Amniotic stem cell (primary cell): ENCODE measurements at places on chromosomes 1 and 21.

DNA sequence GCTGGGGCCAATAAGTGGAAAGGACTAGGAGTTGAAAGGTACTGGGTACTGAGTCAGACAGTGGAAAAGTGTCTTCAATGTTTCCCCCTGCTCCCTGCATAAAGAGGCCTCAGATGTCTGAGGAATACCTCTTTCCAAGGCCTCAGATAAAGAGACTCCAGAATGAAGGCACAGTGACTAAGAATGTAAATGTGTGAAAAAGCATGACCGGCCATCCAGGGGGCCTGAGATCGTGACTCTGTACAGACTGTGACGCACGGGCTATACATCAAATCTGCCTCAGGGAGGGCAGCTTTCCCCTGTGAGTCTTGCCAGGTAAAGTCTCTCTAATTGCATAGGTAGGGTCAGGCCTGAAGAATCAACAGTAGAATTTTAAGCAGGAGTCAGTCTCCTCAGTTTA is 1690.5 kb downstream of the KCNT2 start:
- no peak for DNase-seq

DNA sequence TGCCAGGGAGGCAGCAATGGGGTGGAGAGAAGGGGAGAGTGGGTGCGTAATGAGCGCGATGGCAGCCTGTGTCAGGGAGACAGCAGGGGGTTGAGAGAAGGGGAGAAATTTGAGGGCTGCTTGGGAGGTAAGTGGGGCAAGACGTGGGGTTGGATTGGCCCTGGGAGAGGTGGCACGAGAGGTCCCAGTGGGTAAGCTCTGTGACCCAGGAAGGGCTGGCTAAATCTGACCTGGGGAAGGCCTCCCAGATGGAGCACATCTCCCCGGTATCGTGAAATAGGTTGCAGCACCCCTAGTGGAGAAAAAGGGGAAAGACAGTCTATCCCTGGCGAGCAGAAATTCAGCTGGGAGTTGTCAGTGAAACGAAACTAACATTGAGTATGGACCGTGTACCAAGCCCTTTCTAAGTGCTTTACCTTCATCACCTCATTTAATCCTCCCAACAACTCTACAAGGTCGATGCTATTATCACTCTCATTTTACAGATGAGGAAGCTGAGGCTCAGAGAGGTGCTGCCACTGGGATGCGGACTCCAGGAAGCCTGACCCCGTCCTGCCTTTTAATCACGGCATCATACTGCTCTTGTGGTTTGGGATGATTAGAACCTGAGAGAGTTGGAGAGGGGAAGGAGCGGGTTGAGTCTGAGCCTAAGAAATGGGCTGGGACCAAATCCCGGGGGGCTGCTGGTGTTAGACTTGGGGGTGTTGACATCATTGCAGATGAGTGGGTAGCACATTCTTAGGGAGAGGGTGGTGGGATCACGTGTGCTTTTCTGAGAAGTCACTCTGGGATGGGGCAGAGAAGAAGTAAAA is 56.6 kb upstream of the RPL11 start:
- no peak for DNase-seq

DNA sequence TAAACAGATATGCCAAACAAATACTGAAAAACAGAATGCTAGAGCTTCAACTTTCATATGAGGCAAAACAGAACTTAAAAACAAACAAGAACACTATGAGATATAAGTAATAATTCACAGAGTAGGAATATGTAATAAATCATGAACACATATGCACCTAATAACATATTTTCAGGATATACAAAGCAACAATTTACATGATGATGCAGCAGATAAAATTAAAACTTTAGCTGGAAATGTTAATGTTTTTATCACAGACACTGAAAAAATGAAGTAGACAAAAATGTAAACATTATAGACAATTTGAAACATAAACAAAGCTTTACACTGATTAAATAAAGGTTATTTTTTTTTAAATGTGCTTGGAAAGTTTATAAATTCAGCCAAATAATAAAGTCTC is 443.1 kb upstream of the NFIA start:
- DNase-seq = no peak

DNA sequence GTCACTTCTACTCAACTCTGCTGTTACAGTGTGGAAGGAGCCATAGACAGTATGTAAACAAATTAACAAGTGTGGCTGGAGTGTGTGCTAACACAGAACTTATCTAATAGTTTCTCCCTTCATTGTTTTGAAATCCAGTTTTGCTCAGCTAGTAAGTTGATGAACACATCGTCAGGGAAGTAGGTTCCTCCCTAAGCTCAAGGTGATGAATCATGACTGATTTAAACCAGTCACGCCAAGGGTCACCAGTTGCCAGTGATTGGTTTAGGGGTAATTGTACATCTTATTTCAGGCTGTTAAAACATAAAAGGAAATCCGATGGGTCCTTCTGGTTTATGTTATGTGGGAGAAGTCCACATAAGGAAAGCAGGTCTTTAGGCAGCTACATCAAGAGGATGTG is 97.0 kb upstream of the CHODL start:
- no peak for DNase-seq

DNA sequence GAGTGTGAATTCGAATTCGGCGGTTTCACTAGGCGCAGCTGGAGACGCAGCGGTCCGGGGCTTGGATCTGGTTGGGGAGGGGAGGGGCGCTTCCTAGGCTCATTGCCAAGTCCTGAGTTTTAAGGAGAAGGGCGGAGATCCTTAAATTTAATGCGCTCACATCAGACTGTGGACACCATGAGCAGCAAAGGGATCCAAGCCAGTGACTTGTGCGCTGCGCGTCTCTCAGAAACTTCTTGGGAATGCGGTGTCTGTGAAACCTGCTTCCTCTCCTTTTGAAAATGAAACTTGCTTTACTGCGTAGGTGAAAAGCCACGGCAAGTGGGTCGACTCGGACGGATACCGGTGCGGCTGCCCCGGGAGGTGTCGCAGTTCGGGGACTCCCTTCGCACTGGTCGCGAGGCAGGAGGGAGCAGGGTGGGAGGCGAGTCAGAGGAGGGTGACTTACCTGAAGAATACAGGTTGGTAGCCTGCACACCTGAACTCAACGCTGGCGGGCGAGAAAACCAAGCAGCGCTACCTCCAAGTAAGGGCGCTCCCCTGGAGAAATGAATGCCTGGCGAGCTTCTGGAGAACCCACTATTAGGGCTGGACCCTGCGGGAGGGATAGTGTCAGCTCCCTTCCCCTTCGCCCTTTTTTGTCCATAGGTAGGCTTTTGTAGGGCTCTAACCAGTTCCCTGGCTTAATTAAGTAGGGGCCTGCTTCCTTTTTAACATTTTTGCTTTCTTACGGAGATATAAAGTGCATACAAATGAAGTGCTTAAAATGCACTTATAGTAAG is 992 bp downstream of the TENT5C start:
- peak; percentile 3 for DNase-seq

DNA sequence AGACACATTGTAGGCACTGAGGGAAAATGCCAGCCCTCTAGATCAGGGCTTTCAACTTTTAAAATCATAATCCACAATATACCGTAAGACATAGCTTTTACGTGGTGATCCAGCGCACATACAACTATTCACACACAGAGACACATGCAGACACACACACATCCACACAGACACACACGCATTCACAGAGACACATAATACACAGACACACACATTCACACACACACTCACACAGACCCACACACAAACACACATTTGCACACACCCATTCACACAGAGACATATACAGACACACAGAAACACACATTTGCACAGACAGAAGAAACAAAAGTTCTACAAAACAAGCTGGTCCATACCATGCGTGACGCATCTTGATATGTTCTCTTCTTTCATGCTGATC is 244.5 kb downstream of the RHOU start:
- DNase-seq = no peak

- DNase-seq = no peak
Measured at GRCh38 chr1:151984313-151984956, 9.2 kb downstream of the S100A10 start.

DNA sequence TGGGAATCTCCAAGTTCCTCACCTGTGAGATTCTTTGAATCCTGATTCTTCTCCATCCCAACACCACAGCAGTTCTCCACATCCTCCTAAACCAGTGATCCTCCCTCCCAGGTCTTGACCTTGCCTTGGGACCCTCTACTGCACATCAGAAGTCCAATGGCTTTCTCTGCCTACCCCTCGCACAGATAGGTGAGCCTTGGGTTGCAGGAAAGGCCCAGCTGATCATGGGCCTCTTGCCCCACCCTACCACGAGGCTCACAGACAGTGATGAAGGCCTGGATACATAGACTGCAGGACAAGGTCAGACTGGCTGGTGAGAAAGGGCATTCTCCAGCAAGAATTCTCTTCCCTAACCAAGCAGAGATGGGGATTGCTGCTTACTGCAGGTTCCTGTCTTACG is 825 bp downstream of the FABP3 start:
- DNase-seq = no peak

- DNase-seq = no peak
Measured at GRCh38 chr1:247146671-247147070, 25.1 kb downstream of the ZNF124 start.

GRCh38 chr1:223712850-223713474 is 623 bp downstream of the CAPN2 start:
- DNase-seq = no peak

- no peak for DNase-seq
Measured at GRCh38 chr1:21885236-21886037, 51.7 kb downstream of the HSPG2 start.

DNA sequence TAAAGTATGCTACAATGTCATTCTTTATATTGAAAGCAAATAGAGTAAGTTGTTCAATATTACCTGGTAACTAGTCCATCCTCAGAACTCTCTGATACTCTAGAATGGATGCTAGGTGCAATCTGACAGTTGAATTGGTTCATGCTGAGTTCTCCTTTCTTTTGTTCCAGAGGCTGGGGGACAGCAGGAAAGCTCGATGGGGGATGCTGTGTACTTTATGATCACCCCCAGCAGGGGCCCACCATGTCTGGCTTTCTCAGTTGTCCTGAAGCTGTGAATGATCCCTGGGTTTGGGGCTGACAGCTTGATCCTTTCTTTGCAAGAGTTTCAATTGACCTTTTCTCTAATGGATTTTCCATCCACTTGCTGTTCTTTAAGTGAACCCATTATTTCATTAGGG is 22.5 kb downstream of the FMN2 start:
- no peak for DNase-seq

GRCh38 chr1:210201681-210202080 is 30.9 kb upstream of the SERTAD4 start:
- DNase-seq = no peak

- no peak for DNase-seq
Measured at GRCh38 chr1:228021355-228022030, 14.7 kb downstream of the WNT3A start.

DNA sequence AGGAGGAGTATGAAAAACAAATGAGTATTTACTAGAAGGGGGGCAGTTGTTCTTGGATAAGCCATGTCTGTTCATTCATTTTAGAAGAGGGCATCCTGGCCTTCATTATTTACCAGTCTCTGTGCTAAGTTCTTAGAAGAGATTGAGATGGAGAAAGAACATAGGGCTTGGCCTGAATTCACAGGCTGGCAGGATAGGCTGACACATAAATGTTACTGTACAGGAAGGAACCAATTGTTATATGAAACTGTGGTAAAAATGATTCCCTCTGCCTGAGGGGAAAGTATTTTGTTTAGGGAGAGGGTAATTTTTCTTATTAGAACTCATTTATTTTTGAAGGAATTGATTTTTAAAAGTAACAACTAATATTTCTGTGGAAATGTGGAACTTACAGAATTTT is 99.5 kb downstream of the MAN1A2 start:
- DNase-seq = no peak

GRCh38 chr1:205856433-205856832 is 6.5 kb upstream of the PM20D1 start:
- no peak for DNase-seq
